GM13976 (cell line): ENCODE measurements at places on chromosomes 4 and X.

DNA sequence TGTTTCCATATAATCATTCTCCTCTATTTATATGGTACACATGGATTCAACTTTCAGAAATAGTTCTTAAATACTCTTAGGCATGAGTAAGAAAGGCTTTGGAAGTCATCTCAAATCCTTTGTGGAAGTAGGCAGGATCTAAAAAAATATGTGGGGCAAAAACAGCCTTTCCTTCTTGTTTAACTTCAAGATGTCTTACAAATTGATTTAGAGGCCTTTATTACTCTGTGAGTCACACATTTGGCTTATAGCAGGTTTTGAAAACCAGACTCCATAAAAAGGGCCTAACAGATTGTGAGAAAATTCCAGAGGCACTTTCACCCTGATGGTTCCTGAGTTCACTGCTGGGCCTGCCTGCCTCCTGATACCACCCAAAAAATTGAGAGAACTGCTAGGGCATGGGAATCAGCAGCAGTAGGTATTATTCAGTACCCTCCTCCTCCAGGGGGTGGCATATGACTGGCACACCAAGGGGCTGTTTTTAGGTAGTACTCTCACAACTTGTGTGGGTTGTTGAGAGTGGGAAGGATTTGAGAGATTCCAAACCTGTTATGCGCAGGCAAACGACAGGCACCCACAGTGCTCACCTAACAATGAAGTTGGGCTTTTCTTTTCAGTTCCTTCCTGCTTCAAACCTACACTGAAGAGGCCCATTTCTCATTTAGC, 162.7 kb upstream of the MBNL3 start:
- no peak for DNase-seq

- no peak for DNase-seq
Observed at GRCh38 chr4:118849867-118850487, 14.1 kb upstream of the SEC24D start.

GRCh38 chrX:71650333-71650969, 16.9 kb upstream of the LOC101059915 start:
- no peak for DNase-seq

DNA sequence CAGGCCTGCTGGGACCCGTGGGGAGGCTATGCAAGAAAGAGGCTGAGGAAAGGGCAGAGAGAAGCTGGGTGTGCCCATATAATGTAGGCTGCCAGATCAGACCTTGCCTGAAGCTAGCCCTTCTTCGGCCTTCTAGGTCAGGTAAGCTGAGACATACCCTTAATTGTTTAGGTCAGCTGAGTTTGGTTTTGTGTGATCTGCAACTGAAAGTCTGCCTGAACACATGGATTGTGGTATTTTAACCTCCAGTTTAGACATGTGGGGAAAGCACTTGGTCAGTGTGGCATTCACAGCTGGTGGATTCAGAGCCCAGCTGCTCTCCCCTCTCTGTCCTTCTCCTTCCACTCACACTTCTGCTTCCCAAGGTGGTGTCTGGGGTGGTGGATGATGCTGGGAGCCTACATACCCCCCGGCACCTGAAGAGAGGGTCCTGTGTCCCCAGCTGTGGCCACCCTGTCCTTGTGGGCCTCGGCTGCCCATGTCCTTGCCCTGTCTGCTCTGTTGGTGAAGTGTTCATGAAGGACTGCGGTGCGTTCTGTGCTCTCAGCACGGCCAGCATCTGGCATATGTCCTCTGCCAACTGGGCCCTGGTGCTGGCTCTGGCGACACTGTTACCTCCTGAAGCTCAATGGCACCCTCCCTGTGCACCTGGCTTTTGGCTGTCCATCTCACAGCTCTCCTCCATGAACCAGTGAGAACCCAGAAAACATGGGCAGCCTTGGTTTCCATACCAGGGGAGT, 82.1 kb downstream of the NAT8L start:
- DNase-seq = no peak

DNA sequence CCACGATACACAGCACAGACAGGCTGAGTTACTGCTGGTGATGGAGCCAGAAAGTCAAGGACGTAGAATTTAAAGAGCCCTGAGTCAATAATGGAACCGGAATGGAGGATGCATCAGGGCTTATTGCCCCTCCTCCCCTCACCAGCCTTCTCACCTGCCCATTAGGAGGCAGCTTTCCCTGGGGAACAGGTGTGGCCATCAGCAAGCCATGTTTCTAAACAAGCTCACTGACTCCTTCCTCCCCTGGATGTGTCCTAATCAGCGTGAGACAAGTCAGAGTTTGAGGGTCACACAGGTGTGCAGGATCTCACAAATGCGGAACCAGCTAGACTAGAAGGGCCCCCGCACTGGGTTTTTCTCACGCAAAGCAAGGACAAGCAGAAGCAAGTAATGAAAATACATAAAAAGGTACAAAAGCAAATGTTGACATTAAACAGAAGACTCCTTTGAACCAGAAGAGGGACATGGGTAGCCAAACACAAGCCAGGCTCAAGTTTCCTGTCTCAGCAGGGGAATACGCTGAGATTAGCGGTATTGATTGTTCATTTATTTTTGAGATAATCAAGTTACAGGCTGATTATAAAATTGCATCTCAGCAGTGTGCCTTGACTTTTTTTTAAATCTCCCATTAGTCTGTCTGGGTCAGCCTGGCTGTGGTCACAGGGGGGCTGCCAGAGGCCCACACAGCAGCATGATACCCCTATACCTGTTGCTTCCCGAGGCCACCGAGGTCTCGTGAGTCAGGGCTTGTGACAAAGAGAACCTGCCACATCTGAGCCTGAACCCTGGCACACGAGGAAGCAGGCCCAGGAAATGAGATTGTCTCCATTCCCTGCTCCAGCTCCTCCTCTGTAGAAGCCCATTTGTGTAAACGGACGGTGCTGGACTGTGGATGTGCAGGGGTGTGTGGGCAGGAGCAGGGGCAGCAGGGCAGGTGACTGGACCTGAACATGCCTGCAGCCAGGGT, 37.4 kb downstream of the CCKAR start:
- no peak for DNase-seq

DNA sequence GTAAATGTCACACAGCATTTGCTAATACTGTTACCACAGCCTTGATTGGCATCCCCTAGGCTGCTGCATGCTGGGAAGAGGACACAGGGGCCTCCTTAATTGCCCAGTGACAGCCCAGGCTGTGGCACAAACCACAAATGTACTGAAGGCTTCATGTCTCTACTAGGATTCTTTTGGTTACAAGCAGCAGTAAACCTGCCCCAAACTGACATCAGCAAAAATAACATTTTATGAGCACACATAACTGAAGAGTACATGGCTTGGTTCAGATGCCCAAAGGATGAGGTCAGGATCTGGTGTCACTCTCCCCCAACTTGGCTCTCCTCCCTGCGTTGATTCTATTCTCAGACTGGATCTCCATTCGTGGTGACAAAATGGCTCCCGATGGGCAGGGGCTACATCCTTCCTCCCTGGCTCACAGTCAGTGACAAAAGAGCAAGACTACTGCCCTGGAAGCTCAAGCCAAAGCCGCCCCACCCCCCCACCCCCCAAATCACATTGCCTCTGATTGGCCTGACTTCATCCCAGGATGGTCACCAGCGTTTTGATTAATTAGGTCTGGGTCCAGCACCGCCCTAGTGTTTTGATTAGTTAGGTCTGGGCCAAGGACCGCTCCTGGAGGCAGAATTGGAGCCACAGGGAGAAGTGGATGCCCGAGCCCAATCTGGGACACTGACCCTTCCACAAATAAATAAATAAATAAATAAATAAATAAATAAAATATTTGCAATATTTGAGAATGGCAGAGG, 180.5 kb upstream of the RBPJ start:
- no peak for DNase-seq
